ENCODE measurements at places on chromosomes 7 and 10.

DNA sequence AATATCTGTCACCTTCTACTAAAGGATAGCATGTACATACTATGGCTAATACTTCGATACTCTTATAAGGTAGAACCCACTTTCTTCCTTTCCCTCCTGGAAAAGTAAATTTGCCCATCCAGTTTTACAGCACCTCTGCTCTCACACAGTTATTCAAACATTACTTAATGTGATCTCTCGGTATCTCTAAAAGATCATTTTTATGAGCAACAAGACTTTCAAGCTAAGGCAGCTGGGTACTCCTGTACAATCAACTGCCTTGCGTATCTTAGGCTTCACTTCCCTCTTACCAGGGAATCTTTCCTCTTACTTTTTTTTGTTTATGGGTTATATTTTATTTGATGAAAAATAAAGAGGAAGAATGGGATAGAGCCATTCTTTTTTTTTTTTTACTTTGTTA, 26.5 kb upstream of the TLL2 start:
- no peak for DNase-seq

GRCh38 chr10:97736902-97737769, at the start of gene ZFYVE27:
Gene ZFYVE27, plus strand, starts transcription at chr10:97737128. Its CDS starts 1,350 bp downstream, at chr10:97738478.
- DNase-seq = peak; percentile 95

DNA sequence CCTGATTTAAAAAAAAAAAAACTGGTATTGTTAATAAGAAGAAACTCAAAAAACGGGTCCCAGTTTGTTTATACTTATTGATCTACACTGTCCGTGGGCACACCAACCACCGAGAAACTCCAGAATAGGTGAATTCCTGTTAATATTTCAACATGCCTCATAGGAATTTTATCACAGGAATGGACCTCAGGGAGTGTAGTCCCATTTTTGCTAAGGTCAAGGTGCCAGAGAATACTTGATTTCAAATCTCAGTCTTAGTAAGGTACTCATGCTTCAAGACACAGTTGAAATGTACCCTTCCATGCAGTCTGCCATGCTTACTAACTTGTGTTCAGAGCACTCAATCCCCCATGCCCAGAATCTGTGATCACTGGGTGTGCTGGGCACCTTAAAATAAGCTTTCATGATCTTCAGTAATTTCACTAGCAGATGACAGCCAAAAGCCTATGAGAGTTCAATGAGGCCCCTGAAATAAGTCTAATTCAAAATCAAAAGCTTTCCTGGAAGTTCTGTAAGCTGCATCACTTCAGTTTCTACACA, 385.7 kb downstream of the TNS3 start:
- no peak for DNase-seq

DNA sequence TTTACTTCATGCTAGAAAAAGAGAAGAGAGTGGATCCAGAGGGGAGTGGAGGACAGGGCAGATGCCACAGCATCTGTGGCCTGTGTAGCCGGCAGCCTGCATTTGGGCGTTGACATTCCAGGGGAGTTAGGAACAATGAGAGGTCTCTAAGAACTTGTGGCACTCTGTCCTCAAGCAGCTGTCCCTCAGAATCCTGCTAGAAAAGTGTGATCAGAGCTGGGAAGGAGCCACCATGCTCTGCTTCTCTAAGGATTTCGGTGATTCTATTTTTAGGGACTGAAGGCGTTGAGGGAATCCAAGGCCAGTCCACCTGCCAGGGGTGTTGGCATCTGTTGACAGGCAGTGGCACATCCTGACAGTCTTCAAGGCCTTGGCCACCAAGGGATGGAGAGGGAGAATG, 7.6 kb downstream of the LRIT2 start:
- DNase-seq = no peak

DNA sequence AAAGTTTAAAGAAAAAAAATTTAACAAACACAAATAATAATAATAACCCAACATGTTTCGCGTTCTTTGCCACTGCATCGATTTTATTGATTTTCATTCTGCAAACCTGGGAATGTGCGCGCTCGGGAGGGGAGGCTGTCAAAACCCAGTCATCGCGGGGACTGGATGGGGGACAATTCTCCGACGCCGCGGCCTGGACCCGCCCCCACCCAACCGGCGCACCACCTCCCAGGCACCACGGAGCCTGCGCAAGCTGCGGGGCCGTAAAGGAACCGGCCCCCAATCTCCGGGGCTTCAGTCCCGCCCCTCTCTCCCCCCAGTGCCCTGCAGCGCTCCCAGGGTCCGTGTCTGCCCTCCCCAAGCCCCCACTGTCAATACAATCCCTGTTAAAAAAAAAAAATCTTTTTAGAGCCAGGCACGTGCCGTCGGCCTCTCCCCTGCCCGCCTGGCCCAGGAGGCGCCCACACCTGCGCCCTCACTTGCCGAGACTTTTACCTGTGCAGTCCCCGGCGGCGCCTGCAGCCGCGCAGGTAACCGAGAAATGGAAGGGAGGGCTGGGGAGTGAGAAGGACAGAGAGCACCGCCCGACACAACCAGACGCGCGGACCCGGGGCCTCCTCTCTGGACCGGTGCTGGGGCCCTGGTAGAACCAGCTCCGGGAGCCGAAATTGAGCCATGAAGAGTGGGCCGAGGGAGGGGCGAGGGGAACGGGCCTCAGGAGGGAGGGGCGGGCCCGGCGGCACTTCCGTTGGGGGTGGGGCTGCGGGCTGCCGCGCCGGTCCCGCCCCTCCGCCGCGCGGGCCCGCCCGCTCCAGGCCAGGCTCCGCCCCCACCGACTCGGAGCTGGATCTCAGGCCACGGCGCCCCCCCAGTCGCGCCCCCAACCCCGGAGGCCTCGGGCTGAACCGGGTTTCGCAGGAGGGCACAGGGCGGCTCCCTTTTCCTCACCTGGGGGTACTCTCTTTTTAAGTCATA, 7.6 kb upstream of the ZNF503 start:
- DNase-seq = no peak

- no peak for DNase-seq
Measured at GRCh38 chr10:18233775-18234174, 93.6 kb downstream of the CACNB2 start.

DNA sequence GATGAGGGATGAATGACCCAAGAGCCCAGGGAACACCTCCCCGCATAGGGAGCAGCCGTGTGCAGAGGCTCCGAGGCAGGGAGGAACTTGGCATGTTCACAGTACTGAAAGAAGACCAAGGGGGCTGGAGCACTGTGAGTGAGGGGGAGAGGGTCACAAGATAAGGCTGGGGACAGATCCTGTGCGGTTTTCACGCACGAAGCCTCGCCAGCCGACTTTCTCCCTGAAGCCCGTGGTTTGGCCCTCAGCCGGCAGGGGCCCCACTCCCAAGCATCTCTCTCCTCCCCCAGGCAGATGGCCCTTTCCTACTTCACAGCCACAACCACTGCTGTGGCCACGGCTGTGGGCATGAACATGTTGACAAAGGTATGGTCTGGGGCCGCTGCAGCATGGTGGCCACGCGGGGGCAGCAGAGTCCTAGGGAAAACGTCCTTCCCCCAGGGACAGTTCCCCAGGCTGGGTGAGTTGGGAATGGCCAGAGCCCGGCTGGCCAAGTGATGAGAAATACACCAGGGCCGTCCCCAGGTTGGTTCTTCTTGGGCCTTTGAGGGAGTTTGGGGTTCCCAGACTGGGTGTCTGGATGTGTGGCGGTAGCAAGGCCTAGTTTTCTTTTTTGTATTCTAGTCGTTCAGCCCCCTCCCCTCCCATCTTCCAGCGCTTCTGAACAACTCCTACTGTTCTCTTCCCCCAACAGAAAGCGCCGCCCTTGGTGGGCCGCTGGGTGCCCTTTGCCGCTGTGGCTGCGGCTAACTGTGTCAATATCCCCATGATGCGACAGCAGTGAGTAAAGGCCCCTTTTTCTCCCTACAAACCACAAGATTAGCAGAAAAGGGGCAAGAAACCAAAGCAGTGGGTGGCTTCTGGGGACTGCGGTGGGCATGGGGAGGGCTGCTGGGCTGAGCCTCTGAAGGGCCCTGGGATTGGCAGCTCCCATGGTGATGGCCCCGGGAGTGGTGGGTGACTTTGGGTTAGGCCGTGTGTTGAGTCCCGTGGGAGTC, 14.4 kb upstream of the WBP1L start:
- peak; percentile 27 for DNase-seq

DNA sequence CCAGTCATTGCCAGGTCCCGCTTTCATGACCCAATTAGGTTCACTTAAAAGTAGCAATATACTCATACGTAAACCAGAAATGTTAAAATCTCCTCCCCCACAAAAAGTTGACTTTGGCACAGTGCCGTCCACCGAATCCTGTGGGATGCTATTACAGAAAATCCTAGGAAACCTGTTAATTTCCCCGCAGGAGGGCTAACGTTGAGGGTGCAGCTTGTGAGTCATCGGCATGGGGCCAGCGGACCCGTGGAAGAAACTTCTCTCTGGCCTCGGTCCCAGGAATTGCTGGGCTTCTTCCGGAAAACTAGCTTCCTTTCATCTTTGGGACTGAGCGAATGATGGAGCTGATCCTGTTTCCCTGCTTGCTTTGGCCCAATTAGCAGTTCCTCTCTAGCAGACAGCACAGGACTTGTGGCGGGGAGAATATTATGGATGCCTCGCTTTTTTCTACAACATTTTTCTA, 13.5 kb downstream of the CRYGN start:
- no peak for DNase-seq

DNA sequence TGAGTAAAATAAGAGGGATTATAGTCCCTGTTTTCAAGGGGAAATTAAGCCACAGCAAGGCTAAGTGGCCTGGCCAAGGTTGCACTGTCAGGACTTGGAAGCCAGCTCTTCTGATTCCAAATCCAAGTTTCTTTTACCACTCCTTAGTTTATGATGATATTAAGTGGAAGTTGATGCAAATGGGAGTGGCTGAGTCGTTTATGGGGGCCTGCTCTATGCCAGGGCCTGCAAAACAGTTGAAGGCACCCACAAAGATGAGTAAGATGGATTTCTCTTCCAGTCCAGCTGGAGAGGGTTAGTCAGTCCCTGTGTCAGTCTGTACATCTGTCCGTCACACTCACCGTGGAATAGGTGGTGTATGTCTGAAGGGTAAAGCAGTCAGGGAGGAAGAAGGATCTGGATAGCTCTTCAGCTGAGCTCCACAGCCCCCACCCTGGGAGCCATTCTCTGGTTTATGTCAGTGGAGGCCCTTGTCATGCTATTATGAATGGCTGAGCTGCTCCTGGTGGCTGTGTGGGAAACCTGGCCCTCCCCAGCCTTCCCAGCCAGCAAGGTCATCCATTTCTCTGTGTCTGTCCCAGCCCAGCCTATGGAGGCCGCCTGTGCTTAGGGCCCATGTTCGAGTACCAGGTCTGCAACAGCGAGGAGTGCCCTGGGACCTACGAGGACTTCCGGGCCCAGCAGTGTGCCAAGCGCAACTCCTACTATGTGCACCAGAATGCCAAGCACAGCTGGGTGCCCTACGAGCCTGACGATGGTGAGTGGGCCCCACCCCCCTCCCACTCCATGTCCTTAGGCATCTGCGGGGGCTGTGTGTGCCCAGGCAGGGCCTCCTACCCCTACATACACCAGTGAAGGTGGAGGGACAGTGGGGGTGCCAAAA, 44.5 kb downstream of the TBATA start:
- DNase-seq = no peak

DNA sequence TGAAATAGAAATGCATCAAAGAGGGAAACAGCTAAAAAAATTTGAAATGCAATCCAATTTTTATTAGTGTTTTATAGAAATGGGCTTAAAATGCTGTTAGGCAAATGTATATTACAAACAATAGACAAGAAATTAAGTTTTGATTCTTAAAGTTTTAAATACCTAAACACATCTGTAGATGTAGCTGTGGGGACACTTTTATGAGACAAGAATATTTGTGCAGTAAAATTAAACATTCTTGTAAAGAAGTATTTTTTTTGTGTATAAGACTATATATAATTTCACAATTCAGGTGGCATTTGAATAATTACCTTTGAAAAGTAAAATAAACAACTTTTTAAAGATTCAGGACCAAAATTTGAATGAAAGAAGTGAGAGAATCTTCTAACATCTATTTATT, 1015.9 kb downstream of the REEP3 start:
- DNase-seq = no peak

GRCh38 chr10:17067376-17068264, 62.0 kb downstream of the CUBN start:
- DNase-seq = no peak

DNA sequence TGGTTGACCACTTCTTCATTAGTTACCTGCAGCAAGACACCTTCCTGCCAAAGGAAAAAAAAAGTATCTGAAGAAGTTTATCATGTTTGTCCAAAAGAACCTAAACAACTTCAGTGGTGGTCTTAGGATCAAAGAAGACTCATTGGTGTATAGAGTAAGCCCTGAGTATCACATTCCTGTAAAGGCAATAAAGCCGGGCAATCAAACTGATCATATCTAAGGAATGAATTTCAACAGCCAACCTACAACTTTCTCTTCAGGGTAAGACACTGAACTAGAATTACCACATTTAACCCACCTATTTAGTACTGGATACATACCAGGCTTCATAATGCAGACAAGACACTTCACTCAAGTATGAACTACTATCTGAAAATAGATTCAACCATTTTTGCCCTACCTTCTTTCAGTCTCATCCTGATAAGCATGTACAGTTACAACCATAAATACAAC, 10.1 kb downstream of the HNRNPA2B1 start:
- DNase-seq = no peak

GRCh38 chr10:43665054-43665453, 16.4 kb upstream of the ZNF32 start:
- DNase-seq = no peak

DNA sequence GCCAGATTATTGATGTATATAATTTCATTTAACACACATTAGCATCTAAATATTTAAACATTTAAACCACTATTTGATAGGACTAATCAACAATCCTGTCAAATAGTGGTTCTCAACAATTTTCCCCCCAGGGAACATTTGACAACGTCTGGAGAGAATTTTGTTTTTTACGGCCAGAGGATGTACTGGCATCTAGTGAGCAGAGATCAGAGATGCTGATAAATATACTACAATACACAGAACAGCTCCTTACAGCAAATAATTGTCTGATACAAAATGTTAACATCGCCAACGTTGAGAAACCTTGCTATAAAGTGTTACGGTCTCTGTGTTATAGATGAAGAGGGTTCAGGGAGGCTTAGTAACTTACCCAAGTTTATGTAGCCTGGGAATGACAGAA, 25.0 kb upstream of the TMEM229A start:
- no peak for DNase-seq

GRCh38 chr7:27193335-27194001, 6.4 kb downstream of the HOXA13 start:
- DNase-seq = no peak

GRCh38 chr7:6250364-6250833, 22.0 kb downstream of the CYTH3 start:
- no peak for DNase-seq

DNA sequence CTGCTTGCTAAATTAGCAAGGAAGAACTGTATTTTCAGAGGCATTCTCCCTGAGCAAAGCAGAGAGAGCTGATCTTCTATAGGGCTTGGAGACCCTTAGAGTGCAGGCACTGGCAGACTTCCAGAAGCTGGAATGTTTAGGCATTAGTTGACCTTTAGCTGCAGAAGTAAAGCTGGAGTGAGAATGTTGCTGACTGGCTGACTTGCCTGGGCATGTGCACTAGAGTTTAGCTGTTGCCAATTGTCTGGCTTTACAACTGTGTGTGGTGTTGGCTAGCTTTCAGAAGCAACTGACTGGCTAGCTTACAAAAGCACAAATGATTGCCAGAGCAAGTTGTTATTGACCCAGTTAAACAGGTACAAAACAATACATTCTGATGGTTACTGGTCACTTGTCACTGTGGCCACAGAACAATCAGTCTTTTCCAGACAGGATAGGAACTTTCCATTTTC, 25.1 kb downstream of the FAM13C start:
- no peak for DNase-seq

All from activated CD4-positive, alpha-beta T cell treated with anti-CD3 and anti-CD28 coated beads for 24 hours (primary cell).